Ecto neural progenitor cell (in vitro differentiated cells): ENCODE measurements at places on chromosomes 2 and 18.
A peak's percentile ranks its signal among the peaks of the same experiment; 100 is the strongest.

GRCh38 chr18:79915161-79916127, 36.0 kb downstream of the SLC66A2 start:
- peak; percentile 36 for DNase-seq

DNA sequence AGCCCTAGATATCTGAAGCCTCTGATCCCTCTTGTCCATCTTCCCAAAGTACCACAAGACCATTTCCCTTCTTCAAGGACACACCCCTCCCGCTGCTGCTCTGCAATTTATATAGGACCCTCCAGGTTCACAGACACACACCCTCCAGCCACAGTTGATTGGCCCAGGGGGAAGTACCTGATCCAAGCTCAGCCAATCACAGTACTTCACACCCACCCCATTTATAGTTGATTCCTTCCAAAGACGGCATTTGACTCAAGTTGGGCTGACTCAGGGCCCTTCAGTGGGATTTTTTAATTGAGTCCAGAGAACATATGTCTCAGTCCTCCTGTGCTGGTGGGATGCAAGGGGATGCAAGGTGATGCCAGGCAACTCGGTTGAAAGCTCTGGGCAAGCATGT, 59.2 kb downstream of the GYPC start:
- peak; percentile 22 for DNase-seq

DNA sequence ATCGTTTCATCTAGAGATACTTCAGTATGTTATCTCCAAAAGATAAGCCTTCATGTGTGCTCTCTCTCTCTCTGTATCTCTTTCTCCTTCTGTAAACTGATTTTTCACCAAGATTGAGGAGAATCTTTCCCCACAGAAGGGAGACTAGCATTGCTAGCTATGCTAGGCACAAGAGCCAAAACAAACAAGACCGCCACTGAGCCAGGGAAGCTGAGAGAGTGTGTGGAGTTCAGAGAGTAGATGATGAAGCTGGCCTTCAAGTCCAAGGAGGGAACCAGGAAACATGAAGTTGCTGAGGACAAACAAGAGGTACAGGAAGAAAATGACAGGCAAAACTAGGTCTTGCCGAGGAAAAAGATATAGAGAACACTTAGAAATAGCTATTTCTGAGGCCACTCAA, 23.4 kb downstream of the DAPL1 start:
- DNase-seq: no peak

DNA sequence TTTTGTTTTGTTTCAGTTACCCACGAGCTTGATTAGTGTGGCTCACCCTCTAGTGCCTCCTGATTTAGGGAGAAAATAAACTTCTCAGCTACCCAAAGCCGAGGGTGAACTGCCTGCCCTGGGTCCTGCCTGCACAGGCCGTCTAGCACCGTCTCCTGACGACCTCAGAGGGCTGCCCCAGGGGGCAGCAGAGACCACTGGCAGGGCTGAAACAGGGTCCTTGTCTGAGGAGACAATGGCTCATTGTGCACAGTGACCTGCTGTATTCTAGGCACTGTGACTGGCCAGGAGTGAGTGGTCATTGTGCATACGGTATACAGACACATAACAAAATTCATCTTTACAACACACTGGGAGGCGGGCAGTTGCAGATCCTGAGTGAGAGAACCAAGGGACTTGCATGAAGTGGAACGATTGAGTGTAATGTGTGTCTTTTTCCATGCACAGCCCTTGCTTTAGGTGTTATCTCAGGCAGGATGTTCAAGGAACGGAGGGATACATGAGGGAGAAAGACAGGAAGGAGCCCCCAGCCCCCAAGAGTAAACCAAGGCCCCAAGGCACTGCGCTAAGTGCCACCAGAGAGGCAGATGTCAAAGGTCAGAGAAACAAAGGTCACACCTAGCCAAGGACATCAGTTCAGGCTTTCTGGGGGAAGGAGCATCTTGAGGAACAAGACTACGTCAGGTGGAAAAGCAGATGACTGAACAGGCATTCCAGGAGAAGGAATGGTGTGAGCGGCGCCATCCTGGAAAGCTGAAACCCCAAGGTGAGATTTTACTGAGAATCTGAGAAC, 421.3 kb downstream of the LPIN1 start:
- peak; percentile 67 for DNase-seq

- DNase-seq: no peak
These were observed 273.9 kb upstream of the EPAS1 start for GRCh38 chr2:46023165-46023854.

DNA sequence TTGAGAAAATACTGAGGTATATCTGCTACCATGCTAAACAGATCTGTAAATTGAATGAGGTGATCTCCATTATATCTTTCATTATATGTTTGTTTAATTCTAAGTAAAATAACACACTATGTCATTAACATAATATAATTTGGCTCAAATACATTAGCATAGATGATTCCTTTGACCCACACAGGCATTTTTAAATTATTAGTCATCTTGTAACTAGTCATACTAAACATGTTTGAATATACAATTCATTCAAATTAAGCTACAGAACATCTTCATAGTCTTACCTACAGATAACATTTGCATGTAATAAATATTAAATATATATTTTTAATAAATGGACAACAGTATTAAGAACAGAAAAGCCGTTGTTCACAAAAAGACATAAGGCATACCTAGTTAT, 52.7 kb upstream of the KYNU start:
- no peak for DNase-seq

- DNase-seq: no peak
These were observed 1080.5 kb upstream of the ACVR2A start for GRCh38 chr2:146764301-146764700.
